Caki2 (cell line): ENCODE measurements at places on chromosomes 3 and 15. TPM values are rescaled to one million over a fixed set of nuclear protein-coding genes. Genes with fewer than 3 reads are reported as not detected.

- DNase-seq, result no peak
Observed at GRCh38 chr15:40286061-40286532, 3.2 kb upstream of the ANKRD63 start.

DNA sequence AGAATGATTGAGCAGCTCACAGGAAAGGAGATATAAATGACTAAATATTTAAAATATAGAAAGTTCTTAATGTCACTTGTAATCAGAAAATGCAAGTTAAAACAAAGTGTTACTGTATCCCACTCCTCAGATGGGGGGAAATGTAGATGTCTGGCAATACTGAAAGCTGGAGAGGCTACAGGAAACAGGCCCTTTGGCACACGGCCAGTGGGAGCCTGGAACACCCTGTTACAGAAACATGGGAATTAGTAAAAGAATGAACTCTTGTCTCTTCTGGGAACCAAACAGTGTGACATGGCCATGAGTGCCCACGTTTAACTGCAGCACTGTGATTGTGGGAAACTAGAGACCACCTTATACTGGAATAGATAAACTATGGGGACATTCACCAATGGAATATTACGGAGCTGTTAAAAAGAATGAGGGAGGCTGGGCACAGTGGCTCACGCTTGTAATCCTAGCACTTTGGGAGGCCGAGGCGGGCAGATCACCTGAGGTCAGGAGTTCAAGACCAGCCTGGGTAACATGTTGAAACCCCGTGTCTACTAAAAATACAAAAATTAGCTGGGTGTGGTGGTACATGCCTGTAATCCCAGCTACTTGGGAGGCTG, 50.2 kb downstream of the CDCP1 start:
- DNase-seq, result no peak

DNA sequence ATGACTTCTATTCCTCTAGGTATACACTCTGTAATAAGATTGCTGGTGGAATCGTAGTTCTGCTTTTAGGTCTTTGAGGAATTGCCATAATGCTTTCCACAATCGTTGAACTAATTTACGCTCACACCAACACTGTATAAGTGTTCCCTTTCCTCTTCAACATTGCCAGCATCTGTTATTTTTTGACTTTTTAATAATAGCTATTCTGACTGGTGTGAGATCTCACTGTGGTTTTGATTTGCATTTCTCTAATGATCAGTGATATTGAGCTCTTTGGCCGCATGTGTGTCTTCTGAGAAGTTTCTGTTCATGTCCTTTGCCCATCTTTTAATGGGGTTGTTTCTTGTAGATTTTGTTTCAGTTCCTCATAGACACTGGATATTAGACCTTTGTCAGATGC, 12.8 kb downstream of the NXPE3 start:
- no peak for DNase-seq

DNA sequence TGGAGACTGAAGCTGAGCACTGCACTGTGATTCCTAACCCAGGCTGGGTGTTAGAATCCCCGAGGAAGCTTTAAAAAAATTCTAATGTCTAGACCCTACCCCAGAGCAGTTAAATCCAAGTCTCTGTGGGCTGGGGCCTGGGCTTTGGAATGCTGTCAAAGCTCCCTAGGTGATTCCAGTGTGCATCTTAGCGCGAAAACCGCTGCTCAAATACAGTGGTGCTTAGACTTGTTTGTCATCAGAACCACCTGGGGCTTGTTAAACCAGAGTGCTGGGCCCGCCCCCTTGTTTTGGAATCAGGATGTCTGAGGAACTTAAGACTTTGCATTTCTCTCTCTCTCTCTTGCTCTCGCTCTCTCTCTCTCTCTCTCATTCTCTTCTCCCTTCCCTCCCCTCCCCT, 20.7 kb downstream of the RHCG start:
- no peak for DNase-seq

SNAP23 gene
- total RNA-seq, result 39.7 and 48.0 TPM in 2 replicates

IL17RC gene
- 24.5 and 51.8 TPM in 2 replicates for total RNA-seq

C3orf33 gene
- total RNA-seq, result 2.7 and 6.7 TPM in 2 replicates

PLS1 gene
- 25.0 and 36.6 TPM in 2 replicates for total RNA-seq

SERINC4 gene
- total RNA-seq, result not detected in 2 replicates

BNC1 gene
- not detected in 2 replicates for total RNA-seq
